ENCODE measurements at places on chromosomes 3 and 15.

- no peak for DNase-seq
Observed at GRCh38 chr3:36729204-36730056, 34.9 kb downstream of the DCLK3 start.

- DNase-seq, result peak; percentile 72
Observed at GRCh38 chr15:70281811-70282307, 184.1 kb upstream of the TLE3 start.

- no peak for DNase-seq
Observed at GRCh38 chr3:103372031-103372430, 937.2 kb downstream of the ZPLD1 start.

- DNase-seq, result no peak
Observed at GRCh38 chr15:80618685-80619400, 76.3 kb upstream of the ABHD17C start.

GRCh38 chr3:171516765-171517164, 56.6 kb upstream of the TNIK start:
- no peak for DNase-seq

DNA sequence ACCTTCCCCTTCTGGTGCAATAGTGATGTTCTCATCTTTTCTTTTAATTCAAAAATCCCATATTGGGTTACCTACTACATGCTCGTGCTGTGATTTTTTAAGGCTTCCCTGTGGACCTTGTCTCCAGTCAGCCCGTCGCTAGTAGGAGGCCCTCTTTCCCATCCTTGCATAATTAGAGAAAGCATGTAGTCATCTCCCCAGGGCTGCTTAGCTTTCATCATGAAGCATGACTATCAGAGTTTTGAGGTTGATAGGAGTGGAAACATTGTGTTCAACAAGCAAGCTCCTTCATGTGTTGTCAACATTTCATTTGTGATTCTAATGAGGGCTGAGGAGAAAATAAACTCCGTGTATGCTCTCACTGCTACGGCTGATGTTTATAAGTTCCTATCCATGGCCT, 8.7 kb upstream of the LRTM1 start:
- no peak for DNase-seq

GRCh38 chr15:42707873-42708544, 28.9 kb downstream of the CDAN1 start:
- no peak for DNase-seq

Data from adrenal gland (tissue), 19 donors.